ENCODE measurements at places on chromosomes 4 and X.

GRCh38 chr4:145538596-145538995, 56.9 kb downstream of the SMAD1 start:
- no peak for DNase-seq

GRCh38 chrX:72382202-72382595, 76.5 kb upstream of the CITED1 start:
- DNase-seq: no peak

DNA sequence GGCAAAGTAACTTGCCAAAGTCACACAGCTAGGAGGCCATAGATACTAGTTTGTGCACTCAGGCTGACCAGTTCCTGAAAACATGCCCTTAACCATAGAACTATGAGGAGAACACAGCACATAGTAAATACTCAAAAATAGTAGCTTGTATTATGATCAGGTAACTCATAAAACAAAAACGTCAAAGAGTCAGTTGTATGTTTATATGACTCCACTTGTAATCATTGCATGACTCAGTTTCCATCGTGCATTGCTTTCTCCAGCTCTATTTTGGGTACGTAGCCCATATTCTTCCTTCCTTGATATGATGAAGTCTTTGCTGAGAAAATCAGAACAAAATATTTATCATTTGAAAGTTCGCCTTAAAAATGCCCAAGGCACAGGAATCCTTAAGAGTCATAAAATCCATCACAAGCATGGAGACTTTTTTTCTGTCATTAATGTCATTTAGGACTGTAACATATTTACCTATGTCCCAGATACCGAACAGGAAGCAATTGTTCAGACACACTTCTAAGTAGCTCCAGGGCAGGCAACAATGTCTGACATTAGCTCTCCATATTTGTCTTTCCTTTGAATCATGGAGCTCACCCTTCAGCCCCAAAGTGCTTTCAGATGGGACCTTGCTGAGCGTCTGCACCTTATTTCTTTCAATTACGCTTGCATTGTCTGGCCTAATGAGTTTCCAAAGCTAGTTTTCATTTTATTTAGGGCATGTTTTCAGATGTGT, 11.2 kb upstream of the MID1 start:
- no peak for DNase-seq

- DNase-seq: no peak
Measured at GRCh38 chrX:129694805-129695204, 40.0 kb upstream of the APLN start.

GRCh38 chr4:4416981-4417380, 30.1 kb downstream of the NSG1 start:
- no peak for DNase-seq

- DNase-seq: no peak
Measured at GRCh38 chr4:187075514-187075913, 351.9 kb upstream of the FAT1 start.

DNA sequence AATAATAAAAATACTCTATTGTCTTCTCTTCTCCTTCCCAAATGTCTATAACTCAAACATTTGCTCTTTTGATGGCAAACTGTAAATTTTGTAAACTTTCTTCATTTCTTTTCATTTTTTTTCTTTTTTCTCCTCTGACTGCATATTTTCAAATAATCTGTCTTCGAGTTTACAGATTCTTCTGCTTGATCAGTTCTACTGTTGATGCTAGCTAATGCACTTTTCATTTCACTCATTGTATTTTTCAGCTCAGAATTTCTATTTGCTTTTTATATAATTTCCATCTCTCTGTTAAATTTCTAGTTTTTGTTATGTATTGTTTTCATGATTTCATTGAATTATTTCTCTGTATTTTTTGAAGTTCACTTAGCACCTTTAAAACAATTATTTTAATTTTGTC, 646.8 kb upstream of the INTU start:
- no peak for DNase-seq

- no peak for DNase-seq
Measured at GRCh38 chr4:126180642-126181041, 865.9 kb downstream of the FAT4 start.
